ENCODE measurements at places on chromosomes 4 and X.

GRCh38 chrX:45715748-45716147, 515.1 kb upstream of the DIPK2B start:
- peak; percentile 42 for DNase-seq

GRCh38 chrX:132501606-132502005, 12.8 kb upstream of the MBNL3 start:
- DNase-seq, result no peak

DNA sequence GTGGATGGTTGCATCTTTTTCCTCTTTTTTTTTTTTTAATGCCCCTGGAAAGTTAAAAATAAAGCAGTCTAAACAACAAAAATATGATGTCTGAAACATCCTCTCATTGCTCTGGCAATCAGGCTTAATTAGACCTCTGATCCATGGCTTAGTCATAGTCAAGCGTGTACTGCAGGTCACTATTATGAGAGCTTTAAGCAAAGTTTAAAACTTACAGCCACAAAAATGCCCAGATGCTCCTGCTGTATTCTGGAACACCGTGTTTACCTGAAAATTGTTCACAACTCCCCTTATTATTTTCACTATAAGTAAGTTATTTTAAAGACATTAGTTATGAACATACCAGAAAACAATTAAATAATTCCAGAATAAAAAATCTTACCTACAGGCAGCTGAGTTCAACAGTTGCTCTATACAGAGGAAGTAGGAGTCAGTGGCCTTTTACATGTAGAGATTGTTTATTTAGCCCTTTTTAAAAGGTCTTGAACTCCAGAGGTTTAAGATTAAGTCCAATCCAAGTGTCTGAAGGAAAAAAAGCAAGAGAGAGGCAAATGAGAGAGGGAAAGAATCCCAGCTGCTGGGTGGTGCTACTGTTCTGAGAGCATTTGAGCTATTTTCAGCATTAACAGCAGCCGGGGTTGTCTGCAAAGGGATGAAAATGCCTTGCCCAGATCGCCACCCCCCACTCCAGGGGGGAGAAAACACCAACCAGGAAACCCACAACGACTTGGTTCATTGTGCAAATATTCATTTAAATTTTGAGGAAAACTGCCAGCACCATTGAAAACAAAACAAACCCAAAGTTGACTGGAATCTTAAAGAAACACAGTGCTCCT, 36.9 kb downstream of the SORBS2 start:
- DNase-seq, result peak; percentile 47

DNA sequence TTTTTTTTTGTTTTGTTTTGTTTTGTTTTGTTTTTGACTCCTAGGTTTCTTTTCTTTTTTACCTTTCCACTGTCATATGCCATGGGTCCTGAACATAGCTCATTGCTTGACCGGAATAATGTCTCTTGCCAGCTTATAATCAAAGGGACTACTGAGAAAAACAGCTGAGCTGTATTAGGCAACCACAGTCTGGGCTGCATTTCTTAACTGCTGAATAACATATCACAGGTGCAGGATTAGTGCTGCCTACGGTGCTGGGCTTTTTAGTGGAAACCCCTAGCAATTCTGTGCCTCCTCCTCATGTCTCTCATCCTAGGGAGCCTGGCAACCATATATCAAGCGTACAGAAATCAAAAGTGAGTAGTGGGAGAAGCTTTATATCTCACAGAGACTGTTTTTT, 333.5 kb downstream of the BMPR1B start:
- no peak for DNase-seq

- DNase-seq, result peak; percentile 1
These were observed 141.9 kb downstream of the THOC2 start for GRCh38 chrX:123590842-123591486.

GRCh38 chrX:151702026-151702714, 6.9 kb downstream of the PRRG3 start:
- no peak for DNase-seq

DNA sequence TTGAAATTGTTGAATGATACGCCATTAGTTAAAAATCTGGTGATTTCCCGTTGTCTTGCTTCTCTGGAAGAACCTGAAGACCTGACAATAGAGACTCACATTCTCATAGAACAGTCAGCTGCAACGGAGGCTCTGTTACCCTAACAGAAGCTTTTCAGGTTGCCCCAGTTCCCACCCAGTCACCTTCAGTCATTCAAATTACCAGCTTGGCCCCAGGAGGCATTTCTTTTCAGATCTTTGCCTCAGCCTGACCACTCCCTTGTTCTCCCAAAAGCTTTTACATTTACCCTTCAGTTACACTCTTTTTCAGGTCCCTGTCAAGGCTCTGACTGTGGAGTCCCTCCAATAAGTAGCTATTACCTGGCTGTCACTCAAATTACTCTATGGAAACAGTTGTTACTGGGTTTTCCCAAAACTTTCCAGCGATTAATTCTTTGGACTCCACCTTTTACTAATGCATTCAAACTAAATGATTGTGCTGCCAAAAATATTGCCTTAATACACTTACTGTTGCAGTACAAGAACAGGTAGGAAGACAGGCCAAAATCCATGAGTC, 162.2 kb upstream of the FTHL17 start:
- DNase-seq, result no peak

DNA sequence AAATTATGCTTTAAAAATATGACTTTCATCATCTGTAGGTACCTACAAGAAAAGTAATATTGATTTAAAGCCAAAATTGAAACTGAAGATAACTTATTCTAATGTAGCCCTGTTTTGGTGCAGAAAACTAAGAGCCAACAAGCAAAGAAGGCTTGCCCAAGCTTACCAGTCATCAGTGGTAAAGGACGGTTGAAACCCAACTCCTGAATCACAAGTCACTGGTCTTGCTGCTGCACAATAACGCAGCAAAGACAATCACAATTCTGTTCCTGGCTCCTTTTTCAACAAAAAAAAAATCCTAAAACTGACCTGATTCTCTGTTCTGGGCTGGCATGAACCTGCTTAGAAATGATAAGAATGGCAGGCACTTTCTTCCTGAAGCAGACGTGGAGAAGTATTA, 34.5 kb downstream of the WDFY3 start:
- no peak for DNase-seq

- DNase-seq, result no peak
These were observed 32.2 kb downstream of the FNIP2 start for GRCh38 chr4:158801066-158801465.

DNA sequence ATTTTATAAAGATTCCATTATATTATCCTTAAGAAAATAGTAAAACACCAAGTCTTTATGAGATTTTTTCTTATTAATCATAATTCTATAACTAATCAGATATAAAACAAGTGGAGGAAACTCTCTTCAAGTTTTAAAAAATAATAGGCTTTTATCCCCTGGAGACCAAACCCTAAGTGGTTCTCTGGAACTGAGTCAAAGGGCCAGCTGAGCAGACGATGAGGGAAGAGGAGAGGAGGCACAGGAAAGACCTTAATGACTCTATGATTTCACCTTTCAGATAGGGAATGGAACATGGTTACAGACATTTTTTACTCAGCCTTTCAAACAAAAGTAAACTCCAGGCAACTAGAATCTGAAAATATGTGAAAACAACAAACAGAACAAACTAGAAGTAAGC, 201.8 kb downstream of the SLC39A8 start:
- no peak for DNase-seq

- DNase-seq, result no peak
These were observed 782.5 kb downstream of the FAT4 start for GRCh38 chr4:126097155-126097799.

GRCh38 chr4:17480955-17481354, 30.9 kb downstream of the QDPR start:
- no peak for DNase-seq

- DNase-seq, result no peak
These were observed 449.1 kb downstream of the FAM133A start for GRCh38 chrX:94123062-94123461.

- no peak for DNase-seq
These were observed 90.6 kb downstream of the MID1IP1 start for GRCh38 chrX:38891641-38892413.

DNA sequence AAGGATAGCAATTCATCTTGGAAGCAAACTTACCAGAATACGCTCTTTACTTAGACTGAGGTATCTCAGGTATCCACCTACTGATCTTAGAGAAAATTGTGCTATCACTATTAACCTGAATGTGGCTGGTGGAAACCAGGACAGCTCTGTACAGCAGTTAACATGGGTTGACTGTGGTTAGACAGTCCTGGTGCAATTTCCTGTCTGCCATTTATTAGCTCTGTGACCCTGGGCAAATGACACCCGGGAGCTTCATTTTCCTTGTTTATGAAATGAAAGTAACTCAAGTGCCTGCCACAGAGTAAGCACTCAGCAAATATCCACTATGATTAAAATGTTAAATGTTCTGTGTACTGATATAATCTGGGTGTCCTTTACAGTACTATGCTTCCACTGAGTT, 60.0 kb downstream of the SMC1A start:
- no peak for DNase-seq

DNA sequence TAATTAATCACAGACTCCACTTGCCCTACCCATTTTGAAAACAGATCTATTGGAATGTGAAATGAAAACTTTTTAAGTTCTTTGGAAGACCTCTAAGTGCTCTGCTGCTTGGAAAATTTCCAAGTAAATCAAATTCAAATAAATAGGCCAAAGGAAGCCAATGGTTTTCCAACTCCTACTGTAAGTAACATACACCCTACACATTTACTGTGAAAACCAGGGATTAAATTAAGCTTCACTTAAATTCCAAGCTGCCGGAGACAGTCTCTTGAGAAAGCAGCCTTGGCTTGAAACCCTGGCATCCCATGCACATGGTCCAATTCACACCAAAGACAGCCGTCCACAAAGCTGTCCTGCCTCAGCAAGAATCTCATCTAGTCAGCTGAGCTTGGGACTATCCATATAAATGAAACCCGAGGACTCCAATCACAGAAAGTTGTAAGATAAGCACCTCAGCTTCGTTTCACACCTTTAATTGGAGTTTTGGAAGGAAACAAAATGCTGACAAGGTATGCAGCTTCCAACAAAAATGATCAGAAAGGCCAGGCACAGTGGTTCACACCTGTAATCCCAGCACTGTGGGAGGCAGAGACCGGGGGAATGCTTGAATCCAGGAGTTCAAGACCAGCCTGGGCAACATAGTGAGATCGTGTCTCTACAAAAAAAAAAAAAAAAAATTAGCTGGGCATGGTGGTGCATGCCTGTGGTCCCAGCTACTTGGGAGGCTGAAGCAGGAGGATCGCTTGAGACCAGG, 88.6 kb downstream of the APBB2 start:
- no peak for DNase-seq

DNA sequence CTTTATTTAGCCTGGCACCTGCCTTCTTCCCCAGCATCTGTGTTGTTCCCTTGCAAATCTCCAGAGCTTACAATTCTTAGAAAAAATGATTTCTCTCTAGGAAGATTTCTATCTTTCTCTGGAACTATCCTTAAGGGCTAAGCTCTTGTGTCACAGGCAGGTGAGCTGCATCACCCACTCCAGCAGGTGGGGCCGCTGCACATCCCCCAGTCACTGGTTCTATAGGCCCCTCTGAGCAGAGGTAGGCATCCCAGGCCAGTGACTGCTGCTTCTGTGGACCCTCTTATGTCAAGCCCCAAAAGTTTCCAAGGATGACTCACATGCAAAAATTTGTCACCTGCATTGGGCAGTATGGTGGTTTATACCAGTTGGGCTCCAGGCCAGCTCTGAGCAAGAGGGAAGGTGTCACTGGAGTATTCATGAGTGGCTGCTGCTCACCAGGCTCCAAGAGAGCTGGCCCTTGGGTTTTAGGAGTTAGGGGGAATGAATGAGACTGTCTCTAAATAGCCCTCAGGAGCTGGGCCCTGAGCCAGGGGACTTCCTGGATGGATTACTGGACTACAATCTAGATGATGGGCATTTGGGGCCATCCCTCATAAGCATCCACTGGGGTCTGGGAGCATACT, 208.1 kb upstream of the EOLA2 start:
- DNase-seq, result no peak

GRCh38 chrX:139823806-139824205, 109.0 kb downstream of the ATP11C start:
- no peak for DNase-seq

DNA sequence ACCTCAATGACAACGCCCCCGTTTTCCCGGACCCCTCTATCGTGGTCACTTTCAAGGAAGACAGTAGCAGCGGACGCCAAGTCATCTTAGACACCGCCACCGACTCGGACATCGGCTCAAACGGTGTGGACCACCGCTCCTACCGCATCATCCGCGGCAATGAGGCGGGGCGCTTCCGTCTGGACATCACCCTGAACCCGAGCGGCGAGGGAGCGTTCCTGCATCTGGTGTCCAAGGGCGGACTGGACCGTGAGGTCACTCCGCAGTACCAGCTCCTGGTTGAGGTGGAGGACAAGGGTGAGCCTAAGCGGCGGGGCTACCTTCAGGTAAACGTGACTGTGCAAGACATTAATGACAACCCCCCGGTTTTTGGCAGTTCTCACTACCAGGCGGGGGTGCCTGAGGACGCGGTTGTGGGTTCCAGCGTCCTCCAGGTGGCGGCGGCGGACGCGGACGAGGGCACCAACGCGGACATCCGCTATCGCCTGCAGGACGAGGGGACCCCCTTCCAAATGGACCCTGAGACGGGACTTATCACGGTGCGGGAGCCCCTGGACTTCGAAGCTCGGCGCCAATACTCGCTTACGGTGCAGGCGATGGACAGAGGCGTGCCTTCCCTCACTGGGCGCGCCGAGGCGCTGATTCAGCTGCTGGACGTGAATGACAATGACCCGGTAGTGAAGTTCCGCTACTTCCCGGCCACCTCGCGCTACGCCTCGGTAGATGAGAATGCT, 2.2 kb downstream of the FAT4 start:
- no peak for DNase-seq

DNA sequence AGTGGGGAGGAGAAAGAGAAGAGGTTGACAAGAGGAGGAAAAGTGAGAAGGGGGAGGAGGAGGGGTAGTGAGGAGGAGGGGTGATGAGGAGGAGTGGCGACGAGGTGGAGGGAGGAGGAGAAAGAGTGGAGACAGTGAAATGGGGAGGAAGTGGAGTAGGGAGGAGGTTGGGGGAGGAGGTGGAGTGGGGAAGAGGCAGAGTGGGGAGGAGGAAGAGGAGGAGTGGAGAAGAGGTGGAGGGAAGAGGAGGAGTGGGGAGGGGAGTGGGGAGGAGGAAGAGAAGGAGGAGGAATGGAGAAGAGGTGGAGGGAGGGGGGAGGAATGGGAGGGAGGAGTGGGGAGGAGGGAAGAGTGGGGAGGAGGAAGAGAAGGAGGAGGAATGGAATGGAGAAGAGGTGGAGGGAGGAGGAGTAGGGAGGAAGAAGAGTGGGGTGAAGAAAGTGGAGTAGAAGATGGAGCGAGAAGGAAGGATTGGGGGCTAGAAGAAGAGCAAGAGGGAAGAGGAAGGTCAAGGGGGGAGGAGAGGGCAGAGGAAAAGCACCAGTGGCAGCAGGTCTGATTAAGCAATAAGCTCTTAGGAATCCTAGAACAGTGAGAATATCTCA, 50.0 kb upstream of the MTNR1A start:
- DNase-seq, result no peak

- no peak for DNase-seq
These were observed 126.8 kb upstream of the MAMLD1 start for GRCh38 chrX:150236327-150236726.

- no peak for DNase-seq
These were observed 463.4 kb upstream of the MAGEB18 start for GRCh38 chrX:25674776-25675175.

Data from non-pigmented ciliary epithelial cell (primary cell).